ENCODE measurements at places on chromosomes 6 and 20.

DNA sequence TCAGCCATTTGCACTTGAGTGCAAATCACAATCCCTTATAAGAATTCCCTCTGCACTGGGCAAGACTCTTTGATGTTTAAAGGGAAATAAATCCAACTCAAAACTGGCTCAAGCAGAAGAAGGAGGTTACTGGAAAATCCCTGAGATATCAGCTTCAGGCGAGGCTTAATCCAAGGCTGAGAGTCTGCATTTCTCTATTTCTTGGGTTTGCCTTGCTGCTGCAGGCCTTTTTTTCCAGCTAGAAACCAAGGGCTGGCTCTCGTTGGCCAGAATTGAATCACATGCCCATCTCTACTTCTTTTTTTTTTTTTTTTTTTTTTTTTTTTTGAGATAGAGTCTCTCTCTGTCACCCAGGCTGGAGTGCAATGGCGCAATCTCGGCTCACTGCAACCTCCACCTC lies 11.7 kb downstream of the HCK start:
- no peak for DNase-seq

DNA sequence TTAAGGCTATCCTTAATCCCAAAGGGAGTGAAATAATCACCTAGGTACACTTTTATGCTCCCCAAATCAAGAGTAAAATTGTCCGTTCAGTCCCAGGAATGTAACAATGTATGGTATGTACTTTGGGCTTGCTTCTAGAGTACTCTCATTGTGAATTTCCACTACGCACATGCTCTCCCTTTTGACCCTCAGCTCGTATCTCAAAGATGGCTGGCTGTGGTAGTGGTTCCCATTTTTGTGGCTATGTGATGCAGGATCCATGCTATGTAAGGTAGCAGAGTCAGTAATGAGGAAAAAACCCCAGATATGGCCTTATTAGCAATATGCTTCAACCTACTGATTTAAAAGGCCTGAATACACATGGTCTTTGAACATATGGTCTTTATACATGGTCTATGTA lies 133.7 kb downstream of the DST start:
- no peak for DNase-seq

DNA sequence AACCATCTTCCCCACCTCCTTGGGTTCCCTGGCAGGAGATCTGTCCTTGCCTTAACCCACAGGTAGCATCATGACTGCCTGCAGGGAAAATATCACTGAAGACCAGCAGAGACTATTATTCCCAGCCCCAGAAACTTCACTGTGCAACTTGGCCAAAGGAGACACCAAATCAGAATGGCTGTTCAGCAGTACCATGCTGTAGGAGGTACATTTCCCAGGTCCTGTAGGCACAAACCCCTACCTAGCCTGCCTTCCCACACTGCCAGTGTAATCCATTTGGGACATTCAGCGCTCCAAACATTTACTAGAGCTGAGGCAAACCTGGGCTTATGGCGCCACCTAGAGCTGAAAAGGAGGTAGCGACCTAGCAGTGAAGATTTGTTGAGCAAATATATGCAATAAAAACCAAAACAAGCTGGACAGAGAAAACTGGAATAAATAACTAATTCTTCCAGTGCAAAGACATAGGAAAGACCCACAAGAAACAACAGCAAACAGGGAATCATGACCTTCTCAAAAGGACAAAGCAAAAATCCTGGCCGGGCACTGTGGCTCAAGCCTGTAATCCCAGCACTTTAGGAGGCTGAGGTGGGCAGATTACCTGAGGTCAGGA lies 60.3 kb downstream of the VTA1 start:
- peak; percentile 49 for DNase-seq

- DNase-seq, result no peak
These were observed 11.0 kb downstream of the PTCHD4 start for GRCh38 chr6:48099713-48100587.

- DNase-seq, result no peak
These were observed 11.4 kb upstream of the TXLNB start for GRCh38 chr6:139303185-139303584.

DNA sequence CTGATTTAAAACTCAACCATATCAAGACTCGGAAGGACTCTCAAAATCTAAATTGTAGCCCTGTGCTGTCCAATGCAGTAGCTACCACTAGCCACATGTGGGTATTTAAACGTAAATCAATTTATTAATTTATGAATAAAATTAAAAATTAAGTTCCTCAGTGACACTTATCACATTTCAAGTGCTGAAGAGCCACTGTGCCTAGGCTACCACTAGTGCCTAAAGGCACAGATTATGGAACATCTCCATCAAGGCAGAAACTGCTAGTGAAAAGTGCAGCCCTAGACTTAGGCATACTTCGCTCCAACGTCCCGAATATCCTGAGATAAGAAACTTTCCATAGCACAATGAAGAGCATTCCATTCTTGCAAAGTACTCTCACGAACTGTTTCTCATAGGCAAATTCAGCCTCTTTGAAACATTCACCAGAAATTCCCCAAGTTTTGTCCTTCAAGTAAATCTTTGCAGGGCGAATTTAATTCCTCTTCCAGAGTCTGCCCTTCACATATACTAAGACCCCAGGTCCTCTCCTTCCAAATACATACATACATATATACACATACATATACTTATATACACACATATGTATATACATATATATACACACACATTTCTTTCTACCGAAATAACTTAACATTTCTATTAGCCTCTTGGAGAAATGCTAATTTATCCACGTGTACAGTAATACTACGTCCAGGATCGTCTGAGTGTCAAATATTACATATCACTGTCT lies 1.3 kb downstream of the SUPT3H start:
- DNase-seq, result no peak

GRCh38 chr20:5433352-5433751 lies 116.6 kb upstream of the PROKR2 start:
- no peak for DNase-seq

DNA sequence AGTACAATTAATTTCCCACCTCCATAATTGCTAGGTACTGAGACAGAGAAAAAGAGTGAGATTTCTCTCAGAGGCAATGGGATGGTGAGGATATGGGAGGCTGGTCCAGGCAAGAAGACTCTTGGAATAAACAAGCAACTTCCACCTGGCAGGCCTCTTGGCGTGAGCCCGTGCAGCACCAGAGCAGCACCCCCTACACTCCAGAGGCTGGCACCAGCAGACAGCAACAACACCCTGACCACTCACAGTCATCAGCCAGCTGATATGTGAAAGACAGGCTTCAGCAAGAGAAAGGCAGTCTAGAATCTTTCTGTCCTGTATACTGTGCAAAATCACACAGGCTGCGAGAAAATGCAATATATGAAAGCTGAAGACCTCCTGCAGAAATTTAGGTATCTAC lies 59.7 kb downstream of the KIF13A start:
- no peak for DNase-seq

DNA sequence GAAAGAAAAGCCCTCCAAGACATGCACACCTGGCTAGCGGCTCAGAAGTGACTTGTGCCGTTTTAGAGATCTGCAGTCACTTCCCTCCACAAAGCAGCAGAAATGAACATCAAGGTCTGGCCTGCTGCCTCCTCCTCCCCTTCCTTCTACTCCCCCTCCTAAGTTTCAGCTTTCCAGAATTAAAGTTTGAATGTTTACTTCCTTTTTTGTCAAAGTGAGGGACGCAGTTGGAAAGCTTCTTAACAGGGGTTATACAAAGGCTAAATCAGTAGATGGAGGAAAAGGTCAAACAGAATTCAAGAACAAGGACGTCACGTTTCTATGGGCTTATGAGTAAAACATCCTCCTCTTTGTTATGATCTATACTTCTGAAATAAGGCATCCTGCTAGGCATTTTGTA lies 227.7 kb downstream of the SLC35F1 start:
- no peak for DNase-seq

- no peak for DNase-seq
These were observed 172.8 kb downstream of the KLHL32 start for GRCh38 chr6:97097068-97098047.

GRCh38 chr6:128570680-128571063 lies 50.3 kb upstream of the PTPRK start:
- no peak for DNase-seq

GRCh38 chr6:150185732-150186117 lies 42.9 kb downstream of the PPP1R14C start:
- no peak for DNase-seq

- DNase-seq, result no peak
These were observed 92.5 kb downstream of the LRRC1 start for GRCh38 chr6:53887316-53887715.

GRCh38 chr6:114087496-114087895 lies 116.5 kb upstream of the HDAC2 start:
- no peak for DNase-seq

- no peak for DNase-seq
These were observed 36.5 kb downstream of the ATP9A start for GRCh38 chr20:51731731-51732095.

DNA sequence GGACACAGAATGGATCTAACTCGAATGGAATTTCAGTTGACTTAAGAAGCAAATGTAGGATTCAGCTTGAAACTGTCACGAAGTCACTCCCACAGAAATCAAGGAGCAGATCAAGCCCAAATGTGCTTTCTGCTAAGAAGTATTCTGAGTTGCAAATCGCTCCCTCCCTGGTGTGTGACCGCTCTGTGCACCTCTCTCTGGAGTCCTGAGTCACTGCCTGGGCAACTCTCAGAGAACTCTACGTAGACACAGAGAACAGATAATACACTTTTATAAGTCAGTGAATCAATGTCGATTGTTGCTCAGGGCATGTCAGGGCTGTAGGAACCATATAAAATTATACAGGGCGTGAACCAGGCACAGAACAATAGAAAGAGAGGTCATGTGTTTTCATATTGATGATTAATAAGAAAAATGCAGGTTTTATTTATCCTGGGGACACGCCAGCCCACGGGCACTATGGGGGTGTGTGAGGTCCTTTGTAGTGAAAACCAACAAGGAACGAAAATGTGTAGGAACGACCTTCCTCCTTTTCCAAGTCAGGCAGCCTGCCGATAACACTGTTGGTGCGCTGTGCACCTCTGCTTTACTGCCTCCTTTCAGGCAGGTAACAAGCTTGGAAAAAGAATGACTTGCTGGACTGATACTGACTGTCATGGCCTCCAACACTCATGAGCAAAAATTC lies 248.1 kb upstream of the FOXQ1 start:
- DNase-seq, result no peak

DNA sequence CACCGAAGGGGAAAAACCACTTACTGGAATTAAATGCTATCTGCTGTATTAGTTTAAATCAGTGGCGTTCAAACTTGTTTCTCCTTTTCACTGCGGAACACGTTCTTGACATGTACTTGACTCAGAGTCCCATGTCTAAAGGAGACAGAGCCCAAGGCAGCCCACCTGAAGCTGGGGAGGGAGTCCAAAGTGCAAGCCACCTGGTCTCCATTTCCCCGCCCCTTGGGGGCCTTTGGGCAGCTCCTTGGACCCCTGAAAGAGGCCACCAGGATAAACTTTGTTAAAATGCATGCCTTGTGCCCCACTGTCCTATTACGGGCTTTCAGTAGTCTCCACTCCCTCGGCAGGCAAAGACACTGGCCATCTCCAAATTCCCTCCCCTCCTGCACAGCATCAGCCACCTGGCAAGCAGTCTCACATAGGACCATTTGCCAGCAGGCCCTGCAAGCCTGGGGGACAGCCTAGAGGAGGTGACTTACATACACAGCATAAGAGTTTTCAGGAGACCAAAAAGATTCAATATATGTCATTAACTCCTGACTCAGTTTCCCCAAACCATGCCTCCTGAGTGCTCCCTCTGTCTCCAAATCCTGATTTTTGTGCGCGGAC lies 6.7 kb downstream of the PCK1 start:
- no peak for DNase-seq

GRCh38 chr20:3935295-3935955 lies 46.2 kb downstream of the PANK2 start:
- DNase-seq, result no peak

- no peak for DNase-seq
These were observed 664 bp upstream of the BAG6 start for GRCh38 chr6:31652925-31653724.

- DNase-seq, result no peak
These were observed 7.6 kb downstream of the TFAP2C start for GRCh38 chr20:56636716-56637115.

DNA sequence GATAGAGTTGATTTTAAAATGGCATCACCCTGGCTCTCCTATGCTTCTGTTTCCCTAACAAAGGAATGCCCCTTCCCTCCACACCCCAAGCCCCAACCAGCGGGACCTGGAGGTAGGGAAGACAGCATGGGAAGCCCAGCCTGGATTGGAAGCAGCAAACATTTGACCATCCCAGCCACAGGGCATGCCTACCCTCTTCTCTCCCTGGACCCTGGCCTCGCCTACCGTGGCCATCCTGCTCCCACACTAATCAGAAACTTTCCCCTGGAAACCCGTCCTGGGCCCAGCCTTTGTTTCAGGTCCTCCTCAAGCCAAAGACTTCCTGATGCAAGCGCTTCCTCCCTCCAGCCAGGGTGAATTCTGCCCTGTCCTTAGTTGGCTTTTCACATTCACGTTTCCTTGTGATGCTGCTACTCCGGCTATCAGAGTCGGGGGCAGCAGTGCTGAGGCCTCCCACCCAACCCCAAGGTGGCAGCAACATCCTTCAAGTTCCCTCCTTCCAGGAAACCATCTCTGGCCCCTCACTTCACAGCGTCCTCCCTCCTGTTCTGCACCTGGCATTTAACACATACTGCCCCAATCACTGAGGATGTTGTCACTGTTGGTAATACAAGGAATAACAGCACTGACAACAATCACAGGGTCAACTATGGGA lies 18.2 kb upstream of the ANGPT4 start:
- no peak for DNase-seq

- no peak for DNase-seq
These were observed 192.5 kb upstream of the ECI2 start for GRCh38 chr6:4327841-4328240.

DNA sequence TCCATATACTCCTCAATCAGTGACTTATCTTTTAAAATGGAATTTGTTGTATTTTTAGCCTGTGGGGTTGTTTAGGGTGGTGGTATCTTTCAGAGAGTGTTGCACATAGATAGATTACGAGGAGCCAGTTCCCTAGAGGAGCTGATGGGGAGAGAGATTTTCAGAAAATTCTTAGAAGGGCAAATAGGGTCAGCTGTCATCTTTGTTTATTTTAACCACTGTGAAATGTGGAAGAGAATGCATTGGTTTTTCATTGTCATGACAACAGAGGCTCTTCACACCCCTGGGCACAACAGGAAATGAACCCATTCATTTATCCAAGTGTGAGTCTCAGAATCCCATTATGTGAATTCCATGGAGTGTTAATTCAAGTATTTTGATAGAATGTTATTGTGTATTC lies 188.4 kb downstream of the JARID2 start:
- no peak for DNase-seq

DNA sequence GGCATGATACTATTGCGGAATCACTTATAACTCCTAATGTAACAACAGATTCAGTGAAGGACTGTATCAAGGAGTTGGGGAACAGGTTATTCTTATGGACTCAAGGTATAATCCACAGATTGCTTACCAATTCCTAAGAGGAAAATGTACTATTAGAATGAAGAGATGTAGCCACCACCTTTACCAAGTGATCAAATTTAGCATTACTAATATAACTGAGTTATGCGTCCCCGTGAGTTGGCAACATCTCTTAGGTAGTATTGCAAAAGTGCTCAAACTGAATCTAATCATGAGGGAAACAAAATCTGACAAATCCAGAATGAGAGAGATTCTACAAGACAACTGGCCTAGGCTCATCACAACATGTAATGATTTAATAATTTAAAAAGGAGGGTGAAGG lies 777 bp upstream of the SNRNP48 start:
- DNase-seq, result no peak

All from CD4-positive, alpha-beta T cell treated with Interleukin-2 at 100 ng/mL for 4 hours (primary cell).